ENCODE measurements at places on chromosomes 2 and 18. TPM values are rescaled to one million over a fixed set of nuclear protein-coding genes. Genes with fewer than 3 reads are reported as not detected.
A peak's percentile ranks its signal among the peaks of the same experiment; 100 is the strongest.

Gene MARCHF4
- total RNA-seq, result not detected

Gene RAB31
- total RNA-seq, result 46.6 TPM

Gene WDR35
- 17.6 TPM for total RNA-seq

Gene ACMSD
- not detected for total RNA-seq

Gene OBSL1
- total RNA-seq, result 200 TPM

Gene C2orf15
- total RNA-seq, result 2.0 TPM

Gene UGGT1
- total RNA-seq, result 68.8 TPM

Gene SCN7A
- total RNA-seq, result 1.6 TPM

Gene MCFD2
- total RNA-seq, result 165 TPM

Gene CAPN14
- total RNA-seq, result 0.27 TPM

Gene SKA1
- not detected for total RNA-seq

Gene PCARE
- total RNA-seq, result not detected

Gene KCNG2
- not detected for total RNA-seq

GRCh38 chr2:179745635-179746256 lies 115.7 kb downstream of the ZNF385B start:
- DNase-seq, result no peak

GRCh38 chr18:23963443-23964165 lies 51.0 kb upstream of the TTC39C start:
- peak; percentile 48 for DNase-seq

GRCh38 chr2:39377226-39377939 lies 59.7 kb downstream of the MAP4K3 start:
- no peak for DNase-seq

DNA sequence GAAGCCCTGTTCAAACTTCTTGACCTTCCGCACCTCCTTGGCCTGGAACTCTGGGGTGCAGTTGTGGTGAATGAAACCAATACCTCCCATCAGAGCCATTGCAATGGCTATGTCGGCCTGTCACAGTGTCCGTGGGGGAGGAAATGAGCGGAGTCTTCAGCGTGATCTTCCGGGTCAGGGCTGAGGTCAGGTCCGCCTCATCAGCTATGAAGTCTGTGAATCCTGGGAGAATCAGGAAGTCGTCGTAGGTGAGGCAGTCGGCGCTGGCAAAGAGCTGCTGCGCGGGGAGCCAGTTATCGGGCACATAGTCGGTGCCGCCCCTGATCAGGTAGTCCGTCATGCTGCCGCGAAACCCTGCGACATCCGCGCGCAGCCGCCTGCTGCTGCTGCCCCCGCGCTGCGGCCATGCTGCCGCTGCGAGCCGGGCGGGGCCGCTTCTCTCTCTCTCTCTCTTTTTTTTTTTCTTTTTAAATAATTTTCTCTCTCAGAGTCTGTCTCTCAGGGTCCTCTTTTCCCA lies 154.1 kb upstream of the ZSWIM2 start:
- no peak for DNase-seq

DNA sequence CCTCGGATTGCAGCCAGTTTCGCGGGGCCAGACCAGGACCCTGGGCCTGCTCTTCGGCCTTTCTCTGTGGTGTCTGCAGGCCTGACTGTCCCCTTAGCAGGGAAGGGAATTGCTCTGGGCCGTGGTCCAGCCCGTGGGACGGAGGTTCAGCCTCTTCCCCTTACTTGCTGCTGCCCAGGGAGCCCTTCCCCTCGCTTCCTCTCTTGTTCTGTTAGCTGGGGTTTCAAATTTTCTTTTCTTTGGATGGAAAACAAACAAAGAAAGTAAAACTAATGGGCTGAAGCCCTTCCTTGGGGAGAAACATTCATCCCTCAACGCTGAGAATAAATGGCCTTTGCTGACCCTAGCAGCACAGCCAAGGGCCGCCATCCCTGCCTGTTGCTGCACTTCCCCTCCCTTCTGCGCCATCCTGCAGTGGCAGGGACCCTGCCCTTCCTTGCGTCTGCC lies 52.4 kb downstream of the ASAP2 start:
- DNase-seq, result no peak

DNA sequence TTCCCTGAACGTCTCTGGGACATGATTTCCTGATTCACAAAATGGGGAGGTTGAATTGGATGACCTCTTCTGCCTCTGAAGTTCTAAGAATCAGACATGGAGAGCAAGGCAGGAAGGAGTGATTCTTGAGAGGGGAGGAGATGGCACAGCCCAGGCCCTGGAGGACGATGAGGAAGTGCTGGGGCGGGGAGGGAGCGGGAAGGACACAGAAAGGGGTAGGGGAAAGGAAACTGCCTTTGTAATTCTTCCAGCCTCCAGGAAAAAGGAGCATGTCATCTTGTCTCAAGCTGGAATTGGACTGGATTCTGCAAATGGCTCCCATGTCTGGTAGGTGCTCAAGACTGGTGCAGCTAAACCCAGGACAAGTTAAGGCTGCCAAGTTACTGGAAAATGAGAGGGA lies 97.0 kb upstream of the NCK2 start:
- DNase-seq, result no peak

- no peak for DNase-seq
Measured at GRCh38 chr18:9701609-9702349, 6.3 kb upstream of the RAB31 start.

GRCh38 chr2:223928113-223929006 lies 16.8 kb downstream of the WDFY1 start:
- DNase-seq, result no peak

GRCh38 chr2:192901446-192901845 lies 706.7 kb upstream of the TMEFF2 start:
- no peak for DNase-seq

- DNase-seq, result no peak
Measured at GRCh38 chr18:79903787-79904356, 47.6 kb downstream of the SLC66A2 start.

DNA sequence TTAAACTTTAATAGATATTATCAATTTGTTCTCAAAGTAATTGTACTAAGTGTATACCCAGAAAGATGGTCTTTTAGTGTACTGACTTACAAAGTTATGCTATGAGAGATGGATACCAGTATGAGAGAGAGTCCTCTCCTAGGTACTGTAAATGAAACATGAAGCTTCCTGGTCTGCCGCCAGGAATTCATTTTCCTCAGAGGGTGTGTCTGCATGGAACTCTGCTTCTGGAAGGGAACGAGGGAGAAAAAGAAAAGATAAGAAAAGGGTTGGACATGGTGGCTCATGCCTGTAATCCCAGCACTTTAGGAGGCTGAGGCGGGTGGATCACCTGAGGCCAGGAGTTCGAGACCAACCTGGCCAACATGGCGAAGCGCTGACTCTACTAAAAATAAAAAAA lies 2.2 kb upstream of the SSB start:
- DNase-seq, result no peak

GRCh38 chr2:138818556-138818955 lies 38.4 kb upstream of the NXPH2 start:
- no peak for DNase-seq

- DNase-seq, result no peak
Measured at GRCh38 chr2:126889496-126890135, 9.1 kb upstream of the TEX51 start.

DNA sequence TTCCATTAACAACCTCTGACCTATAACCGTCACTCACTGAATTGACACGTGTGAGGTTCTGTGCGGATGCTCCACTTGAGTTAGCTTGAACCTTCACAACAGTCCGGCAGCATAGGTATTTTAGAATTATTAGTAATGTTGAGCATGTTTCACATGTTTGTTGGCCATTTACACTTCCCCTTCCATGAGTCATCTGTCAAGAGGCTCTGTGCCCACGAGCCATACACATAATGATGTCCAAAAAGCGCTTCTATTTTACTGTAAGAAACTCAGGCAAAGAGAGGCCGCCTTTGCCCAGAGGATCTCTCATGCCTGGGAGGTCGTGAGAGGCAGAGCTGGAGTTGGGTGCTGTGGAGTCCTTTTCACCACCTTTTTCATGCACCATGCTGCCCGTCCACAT lies 28.9 kb upstream of the TMEM214 start:
- DNase-seq, result no peak

- DNase-seq, result no peak
Measured at GRCh38 chr2:31703253-31703652, 122.5 kb upstream of the SRD5A2 start.

GRCh38 chr2:10741139-10741538 lies 19.7 kb downstream of the ATP6V1C2 start:
- DNase-seq, result no peak

- peak; percentile 46 for DNase-seq
Measured at GRCh38 chr2:174158003-174158402, 90.3 kb downstream of the OLA1 start.

DNA sequence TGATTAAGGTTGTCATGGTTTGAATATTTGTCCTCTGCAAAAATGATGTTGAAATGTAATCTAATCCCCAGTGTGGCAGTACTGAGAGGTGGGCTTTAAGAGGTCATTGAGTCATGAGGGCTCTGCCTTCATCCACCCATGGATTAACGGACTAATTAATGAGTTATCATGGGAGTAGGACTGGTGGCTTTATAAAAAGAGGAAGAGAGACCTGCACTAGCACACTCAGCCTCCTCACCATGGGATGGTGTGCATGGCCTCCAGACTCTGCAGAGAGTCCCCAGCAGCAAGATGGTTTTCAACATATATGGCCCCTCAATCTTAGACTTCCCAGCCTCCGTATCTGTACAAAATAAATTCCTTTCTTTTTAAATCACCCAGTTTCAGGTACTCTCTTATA lies 41.0 kb downstream of the DTNB start:
- no peak for DNase-seq

GRCh38 chr2:54233832-54234649 lies 22.0 kb downstream of the TSPYL6 start:
- DNase-seq, result no peak

DNA sequence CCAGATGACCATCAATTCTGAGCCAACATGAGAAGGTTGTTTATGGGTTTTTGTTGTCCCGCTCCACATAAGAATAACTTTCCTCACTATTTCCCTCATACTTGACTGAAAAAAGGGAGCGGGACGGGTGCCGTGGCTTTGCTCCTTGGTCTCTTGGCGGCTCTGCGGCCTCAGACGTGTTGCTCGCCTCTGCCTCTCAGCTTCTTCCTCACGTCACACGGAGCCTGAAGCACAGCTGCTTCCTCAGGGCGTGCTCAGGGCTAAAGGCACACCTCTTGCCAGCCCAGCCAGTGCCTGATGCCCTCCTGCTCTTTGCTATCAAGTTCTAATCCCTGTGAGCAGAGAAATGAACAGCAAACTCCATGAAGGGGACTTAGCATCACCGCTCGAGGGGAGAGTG lies 17.9 kb upstream of the ID2 start:
- DNase-seq, result no peak

DNA sequence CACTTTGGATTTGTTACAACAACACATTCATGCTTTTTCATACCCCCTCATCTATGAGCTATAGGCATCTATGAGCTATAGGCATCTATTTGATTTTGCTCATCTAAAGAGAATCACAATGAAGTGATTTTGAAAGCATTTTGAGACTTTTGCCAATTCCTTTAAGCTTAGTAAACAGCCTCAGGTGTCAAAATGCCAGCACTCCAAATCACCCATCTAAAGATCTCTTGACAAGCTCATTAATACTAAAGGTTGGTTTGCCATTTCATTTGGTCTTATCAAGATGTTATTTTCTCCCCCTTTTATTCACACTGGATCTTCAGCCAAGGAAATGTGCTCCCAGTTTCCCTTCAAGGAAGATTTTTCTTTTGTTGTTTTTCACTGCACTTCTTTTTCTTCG lies 110.7 kb upstream of the TLK1 start:
- no peak for DNase-seq

- no peak for DNase-seq
Measured at GRCh38 chr2:160425434-160426151, 68.0 kb downstream of the RBMS1 start.

GRCh38 chr2:213145715-213146242 lies 5.6 kb downstream of the IKZF2 start:
- no peak for DNase-seq

DNA sequence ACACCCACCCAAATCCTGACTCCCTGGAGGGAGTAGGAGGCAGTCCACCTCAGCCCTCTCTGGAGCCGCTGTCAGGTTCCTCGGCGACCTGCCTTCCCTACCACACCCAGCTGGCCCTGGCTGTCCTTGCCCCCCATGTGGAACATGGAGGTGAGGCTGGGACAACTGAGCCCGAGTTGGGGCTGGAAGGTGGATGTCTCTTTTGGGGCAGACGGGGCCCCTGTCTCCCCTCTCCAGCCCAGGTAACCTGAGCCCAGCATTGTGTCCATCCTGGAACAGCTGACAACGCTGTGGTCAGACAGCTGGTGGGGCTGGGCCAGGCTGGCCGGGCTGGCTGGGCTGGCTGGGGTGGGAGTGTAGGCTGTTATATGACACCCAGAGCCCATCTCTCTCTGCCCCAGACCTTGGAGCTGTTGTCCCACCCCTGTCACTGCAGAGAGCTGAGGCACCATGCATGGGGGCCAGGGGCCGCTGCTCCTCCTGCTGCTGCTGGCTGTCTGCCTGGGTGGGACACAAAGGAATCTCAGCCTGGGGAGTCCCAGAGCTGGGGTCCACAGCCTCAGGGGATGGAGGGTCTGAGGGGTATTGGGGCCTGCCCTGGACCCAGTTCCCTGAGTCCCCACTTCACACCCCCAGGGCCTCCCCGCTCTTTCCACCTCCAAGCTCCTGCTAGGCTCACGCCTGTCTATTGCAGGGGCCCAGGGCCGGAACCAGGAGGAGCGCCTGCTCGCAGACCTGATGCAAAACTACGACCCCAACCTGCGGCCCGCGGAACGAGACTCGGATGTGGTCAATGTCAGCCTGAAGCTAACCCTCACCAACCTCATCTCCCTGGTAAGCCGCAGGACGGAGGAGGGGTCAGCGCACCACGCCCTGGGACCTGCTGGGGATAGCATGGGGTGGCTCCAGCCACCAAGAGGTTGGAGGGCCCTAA lies at the start of gene CHRNG:
TSS of gene CHRNG (plus strand) at position 395 of the 934 bp plus-strand sequence. CDS start at position 451, 56 bp downstream.
- no peak for DNase-seq

GRCh38 chr2:120227111-120227991 lies 4.2 kb upstream of the TMEM185B start:
- no peak for DNase-seq

- peak; percentile 48 for DNase-seq
Measured at GRCh38 chr2:54428108-54428831, 27.9 kb upstream of the SPTBN1 start.

GRCh38 chr2:76314271-76315020 lies 603.7 kb upstream of the GCFC2 start:
- DNase-seq, result no peak

GRCh38 chr18:47893047-47893446 lies 37.4 kb downstream of the SMAD2 start:
- no peak for DNase-seq
